Activated T-cell treated with anti-CD3 and anti-CD28 coated beads, Interleukin-2, amount 50 U/mL, for 24 hours (primary cell): ENCODE measurements at places on chromosomes 7 and 10.

DNA sequence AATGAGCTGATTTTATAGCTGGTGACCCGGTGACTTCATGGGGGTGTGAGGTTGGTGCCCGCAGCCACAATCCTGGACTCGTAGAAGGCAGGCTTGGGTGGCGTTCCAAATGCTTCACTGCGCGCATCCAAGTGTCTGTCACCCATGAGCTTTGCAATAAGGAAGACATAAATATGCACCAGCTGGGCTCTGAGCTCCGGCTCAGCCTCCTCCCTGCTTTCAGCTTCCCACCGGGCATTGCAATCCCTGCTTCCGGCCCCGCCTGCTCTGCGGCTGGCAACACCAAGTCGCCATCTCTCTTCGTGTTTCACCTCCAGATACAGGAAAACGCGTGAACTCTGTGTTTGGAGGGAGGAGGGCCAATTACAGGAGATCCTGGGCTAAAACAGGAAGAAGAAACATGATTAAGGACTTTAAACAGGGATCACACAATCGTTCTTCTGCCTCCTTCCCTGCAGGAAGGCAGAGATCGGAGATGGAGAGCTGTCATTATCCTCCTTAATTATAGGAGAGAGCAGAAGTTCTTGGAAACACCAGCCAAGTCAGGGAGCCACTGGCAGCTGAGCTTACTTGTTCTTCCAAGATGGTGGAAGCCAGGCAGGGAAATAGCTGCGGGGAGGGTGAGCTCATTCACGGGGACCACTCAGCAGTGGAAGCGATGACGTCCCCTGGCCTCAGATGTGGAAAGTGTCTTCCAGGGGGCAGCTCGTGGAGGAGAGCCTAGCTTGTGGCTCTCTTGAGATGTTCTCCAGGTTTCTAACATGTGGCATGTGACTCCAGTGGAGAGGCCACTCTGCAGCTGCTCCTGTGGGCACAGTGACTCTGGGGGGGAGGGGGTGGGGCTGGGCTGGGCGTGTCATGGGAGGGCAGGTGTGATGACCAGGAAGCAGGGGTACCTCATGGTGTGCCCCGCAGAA lies 134.9 kb downstream of the CAMK1D start:
- no peak for DNase-seq
- H3K36me3 ChIP-seq = no peaks in the 10 kb centered on the region
- H3K4me3 ChIP-seq = no peak overlapping the region
- H3K27ac ChIP-seq = no peak overlapping the region
- H3K4me1 ChIP-seq = peaks cover 21% of the 10 kb centered on the region

DNA sequence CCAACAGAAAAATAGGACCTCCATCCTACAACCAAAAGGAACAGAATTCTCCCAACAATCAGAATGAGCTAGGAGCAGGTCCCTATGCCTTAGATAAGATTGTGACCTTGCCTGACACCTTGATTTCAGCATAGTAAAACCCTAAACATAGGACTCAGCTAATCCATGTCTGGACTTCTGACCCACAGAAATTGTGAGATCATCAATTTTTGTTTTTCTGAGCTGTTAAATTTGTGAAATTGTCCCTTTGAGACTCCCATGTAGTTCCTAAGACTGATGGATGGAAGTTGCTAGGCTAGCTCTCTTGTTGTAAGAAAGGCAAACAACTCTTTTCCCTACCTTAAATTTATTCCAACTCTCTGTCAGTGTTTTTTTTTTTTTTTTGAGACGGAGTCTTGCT lies 244.2 kb downstream of the EXOC4 start:
- H3K27ac ChIP-seq = no peak overlapping the region
- peaks cover 7% of the 10 kb centered on the region for H3K4me1 ChIP-seq
- no peak for DNase-seq

- no peak overlapping the region for H3K4me3 ChIP-seq
- no peaks in the 10 kb centered on the region for H3K27me3 ChIP-seq
- peaks cover 51% of the 10 kb centered on the region for H3K36me3 ChIP-seq
- peaks cover 7% of the 10 kb centered on the region for H3K4me1 ChIP-seq
- H3K27ac ChIP-seq = no peak overlapping the region
Observed at GRCh38 chr10:121880895-121881294, 46.9 kb downstream of the ATE1 start.

DNA sequence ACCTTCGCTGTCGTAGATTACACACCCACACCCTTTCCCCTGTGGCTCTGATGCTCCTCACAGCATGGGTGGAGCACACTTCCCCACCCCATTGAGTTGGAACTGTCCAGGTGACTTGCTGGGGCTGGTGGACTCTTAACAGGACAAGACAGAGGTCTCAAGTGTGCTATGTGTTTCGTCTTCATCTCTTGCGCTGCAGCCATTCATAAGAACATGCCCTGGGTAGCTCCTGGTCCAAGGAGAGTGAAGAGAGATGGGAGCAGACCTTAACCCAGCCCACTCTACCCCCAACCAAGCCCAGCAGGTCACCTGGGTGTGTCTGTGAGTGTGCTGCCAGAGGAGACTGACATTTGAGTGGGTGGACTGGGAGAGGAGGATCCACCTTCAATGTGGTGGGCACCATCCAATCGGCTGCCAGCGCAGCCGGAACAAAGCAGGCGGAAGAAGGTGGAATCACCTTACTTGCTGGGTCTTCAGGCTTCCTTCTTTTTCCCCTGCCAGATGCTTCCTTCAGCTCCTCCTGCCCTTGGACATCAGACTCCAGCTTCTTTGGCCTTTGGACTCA lies 112.4 kb downstream of the HTR5A start:
- peaks cover 19% of the 10 kb centered on the region for H3K27me3 ChIP-seq
- H3K4me1 ChIP-seq = no peaks in the 10 kb centered on the region
- no peak for DNase-seq
- H3K36me3 ChIP-seq = no peaks in the 10 kb centered on the region
- H3K27ac ChIP-seq = no peak overlapping the region

GRCh38 chr7:95904099-95904498 lies 131.7 kb downstream of the DYNC1I1 start:
- H3K27ac ChIP-seq = no peak overlapping the region
- no peak overlapping the region for H3K4me3 ChIP-seq
- no peak for DNase-seq
- peaks cover 15% of the 10 kb centered on the region for H3K27me3 ChIP-seq

- peaks cover 3% of the 10 kb centered on the region for H3K4me1 ChIP-seq
- no peaks in the 10 kb centered on the region for H3K27me3 ChIP-seq
- DNase-seq = no peak
- H3K36me3 ChIP-seq = no peaks in the 10 kb centered on the region
- no peak overlapping the region for H3K4me3 ChIP-seq
Observed at GRCh38 chr10:91347529-91347928, 62.6 kb upstream of the HECTD2 start.
